CD4-positive, alpha-beta T cell treated with Interleukin-4 for 1 hour (primary cell): ENCODE measurements at places on chromosomes 3 and 15.

- DNase-seq, result no peak
Observed at GRCh38 chr15:78620021-78620526, 722 bp downstream of the CHRNA3 start.

DNA sequence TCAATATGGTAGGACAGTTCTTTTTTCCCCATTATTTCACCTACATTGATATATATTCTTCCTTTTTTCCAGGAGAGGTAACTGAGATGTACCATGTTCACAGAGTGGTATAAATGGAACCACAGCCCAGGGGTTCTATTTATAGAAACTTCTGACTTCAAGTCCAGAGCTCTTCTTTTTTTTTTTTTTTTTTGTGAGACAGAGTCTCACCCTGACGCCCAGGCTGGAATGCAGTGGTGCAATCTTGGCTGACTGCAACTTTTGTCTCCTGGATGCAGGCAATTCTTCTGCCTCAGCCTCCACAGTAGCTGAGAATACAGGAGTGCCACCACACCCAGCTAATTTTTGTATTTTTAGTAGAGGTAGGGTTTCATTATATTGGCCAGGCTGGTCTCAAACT is 267.1 kb upstream of the TPRG1 start:
- DNase-seq, result no peak

- DNase-seq, result no peak
Observed at GRCh38 chr3:168248383-168249204, 152.9 kb upstream of the GOLIM4 start.

DNA sequence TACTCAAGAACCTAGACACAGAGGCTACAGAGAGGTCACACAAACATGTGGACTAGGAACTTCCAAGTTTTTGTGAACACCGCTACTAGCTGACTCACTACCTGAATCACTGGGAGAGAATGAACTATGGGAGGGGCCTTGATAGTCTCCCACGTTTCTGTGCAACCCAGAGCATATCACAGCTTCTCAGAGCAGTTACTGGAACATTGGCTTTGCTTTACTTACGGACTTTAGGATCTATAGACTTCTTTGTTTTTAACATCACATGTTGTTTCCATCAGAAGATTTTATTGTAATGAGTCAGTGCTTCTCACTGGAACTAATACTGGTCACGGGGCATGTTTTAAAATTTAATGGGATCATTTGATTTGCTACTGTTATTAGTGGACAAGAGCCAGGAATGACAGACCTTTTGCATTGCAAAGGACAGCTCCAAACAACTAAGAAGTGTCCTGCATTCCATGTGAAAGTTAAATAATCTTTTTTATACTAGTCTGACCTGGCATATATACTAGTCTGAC is 35.6 kb downstream of the RTP4 start:
- no peak for DNase-seq

- no peak for DNase-seq
Observed at GRCh38 chr15:60005352-60006202, 1.5 kb downstream of the FOXB1 start.

- no peak for DNase-seq
Observed at GRCh38 chr3:114421204-114421603, 127.4 kb downstream of the TIGIT start.

DNA sequence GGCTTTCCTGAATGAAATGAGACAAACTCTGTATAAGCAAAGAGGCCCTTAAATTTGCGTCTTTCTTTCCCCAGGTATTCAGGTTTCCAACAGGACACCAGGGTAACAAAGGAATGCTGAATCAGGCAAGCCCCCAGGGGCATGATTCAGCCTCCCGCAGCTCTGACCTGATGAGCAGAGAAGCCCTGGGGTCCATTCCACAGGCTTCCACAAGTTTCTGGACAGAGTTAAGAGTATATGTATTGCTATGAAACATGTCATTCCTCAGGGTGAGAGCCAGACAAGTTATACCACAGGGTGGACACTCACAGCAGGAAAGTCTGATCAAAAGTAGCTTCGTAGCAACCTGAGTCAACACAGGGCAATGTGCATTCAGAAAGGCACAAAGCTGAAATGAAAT is 68.1 kb upstream of the CTNNB1 start:
- DNase-seq, result no peak

DNA sequence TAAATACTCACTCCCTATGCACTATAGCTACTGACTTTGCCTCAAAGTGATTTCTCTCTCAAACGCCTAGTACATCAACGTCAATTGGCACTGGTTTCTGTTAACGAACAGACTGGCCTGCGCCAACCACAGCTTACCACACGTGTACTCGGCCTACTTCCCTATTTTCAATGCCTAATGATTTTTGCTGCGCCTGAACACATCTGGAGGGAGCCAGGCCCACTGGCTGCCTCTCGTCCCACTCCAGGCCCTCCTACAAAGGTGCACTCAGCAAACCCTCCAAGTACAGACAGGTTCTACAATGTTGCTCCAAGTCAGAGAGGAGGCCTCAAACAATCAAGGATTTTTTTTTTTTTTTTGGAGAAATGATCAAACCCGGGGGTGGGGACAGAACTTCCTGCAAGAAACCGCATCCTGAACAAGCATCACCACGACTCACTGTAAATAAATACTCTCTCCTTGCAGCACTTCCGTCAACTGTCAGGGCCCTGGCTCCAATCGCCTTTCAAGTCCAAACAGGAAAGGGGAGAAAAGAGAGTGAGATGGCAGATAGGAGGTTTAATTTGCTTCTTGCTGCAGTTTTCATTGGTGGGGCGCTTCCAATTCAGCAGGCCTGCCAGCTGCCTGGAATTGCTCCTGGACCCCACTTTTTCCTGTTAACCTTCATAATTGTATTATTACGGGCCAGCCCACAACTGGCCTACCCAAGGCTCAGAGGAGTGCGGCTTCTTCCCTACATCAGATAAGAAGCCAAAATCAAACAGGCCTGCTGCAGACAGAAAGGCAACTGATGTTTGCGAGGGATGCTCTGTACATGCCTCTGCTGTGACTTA is 139.3 kb downstream of the FOXP1 start:
- peak; percentile 88 for DNase-seq

DNA sequence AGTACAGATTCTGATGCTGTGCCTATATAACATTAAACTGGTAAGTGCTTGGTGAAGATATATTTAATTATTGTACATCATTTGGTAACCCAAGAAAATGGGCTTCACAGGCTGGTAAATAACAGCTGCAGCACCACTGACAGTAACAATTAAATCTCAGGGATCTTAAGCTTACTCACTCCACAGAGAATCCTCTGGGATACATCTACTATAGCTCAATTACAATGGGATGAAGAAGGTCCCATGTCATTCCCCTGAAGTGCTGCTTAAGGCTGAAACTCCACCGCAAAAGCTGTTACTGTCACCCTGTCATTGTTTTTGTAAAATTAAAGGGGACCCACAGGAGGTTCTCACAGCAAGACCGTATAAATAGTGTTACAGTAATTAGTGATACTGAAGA is 153.0 kb downstream of the IMPG2 start:
- DNase-seq, result no peak

- DNase-seq, result no peak
Observed at GRCh38 chr15:66938114-66938830, 127.1 kb upstream of the SMAD3 start.

DNA sequence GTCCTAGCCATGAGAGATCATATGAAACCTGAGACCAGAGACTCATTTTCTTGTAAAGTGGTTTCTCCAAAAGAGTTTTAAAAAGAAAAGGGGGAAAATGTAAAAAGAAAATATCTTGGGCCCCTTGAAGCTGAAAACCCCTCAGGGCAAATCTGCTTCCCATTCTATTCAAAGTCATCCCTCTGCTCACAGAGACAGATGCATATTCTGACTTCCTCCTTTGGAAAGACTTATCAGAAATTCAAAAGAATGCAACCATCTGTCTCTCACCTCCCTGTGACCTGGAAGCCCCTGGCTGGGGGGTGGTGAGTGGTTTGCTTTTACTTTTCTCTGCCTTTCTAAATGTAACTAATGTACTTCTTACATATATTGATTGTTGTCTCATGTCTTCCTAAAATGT is 1154.8 kb downstream of the NSUN3 start:
- no peak for DNase-seq

- no peak for DNase-seq
Observed at GRCh38 chr3:23242106-23242505, 39.0 kb downstream of the UBE2E2 start.

DNA sequence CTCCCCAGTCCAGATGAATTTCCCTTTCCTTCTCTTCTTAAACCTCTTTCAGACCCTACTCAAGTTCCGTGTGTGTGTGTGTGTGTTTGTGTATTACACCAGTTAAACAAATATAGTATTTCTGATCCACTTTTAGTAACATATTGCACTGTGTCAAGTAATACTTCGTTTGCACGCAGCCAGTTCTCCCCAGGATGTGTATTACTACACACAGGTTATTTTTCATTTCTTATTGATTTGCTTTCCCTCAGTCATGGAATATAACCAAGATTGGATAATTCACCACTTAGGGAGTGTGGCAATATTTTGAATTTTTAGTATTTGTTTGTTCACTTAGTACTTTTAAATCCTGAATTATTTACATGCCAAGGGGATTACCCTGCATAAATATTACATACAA is 667.0 kb downstream of the NR2F2 start:
- no peak for DNase-seq

DNA sequence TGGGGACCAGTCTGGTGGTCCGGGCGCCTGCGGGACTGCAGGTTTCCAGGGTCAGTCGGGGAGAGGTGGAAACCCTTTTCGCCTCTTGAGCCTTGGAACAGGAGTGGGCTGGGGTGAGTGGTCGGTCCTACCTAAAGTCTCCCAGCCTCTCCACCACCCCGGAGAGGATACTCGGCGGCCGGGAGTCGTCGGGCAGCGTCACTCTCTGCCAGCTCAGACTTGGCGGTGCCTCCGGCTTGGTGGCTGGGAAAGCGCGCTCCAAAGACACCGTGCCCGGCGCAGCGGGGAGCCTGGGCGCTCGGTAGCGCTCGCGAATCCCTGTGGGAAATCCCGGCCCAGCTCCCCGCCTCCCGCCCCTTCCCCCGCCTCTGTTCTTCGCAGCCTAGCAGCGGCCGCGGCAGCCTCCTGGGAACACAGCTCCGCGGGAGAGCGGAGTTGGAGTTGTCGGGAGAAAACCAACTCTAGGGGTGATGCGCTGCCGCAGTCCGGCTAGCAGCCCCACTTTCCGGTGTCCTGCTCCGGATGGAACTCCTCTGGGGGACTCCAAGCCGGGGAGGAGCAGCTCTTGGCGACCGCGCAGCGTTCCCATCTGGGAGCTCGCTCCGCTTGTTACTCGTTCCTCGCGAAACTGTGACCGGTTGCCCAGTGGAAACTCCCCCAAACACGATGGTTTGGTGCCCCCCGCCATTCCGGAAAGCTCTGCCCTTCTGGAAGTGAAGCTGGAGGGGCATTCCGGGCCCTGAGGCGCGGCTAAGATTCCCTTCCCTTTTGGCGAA is 1.4 kb downstream of the EPHB1 start:
- DNase-seq, result no peak

DNA sequence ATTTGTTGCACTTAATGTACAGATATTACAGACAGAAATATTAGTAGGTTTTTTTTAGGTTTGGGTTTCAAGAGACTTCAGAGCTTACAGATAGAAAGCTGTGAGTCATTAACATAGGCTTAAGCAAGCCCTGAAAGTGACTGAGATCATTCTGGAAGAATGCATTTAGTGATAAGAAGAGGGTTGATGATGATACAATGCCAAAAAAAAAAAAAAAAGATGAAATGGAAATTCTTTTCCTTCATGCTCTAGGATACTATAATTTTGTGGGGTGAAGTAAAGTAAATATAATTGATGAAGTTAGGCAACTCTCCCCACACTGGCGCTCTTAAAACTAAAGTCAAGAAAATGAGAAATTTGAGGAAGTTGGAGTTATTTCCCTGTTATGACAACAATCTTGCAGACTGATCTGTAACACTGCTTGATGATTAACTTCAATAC is 169.4 kb upstream of the ZNF385D start:
- DNase-seq, result no peak

GRCh38 chr3:179029096-179029495 is 42.5 kb downstream of the ZMAT3 start:
- no peak for DNase-seq

- no peak for DNase-seq
Observed at GRCh38 chr3:187136337-187136736, 3.0 kb downstream of the RPL39L start.

DNA sequence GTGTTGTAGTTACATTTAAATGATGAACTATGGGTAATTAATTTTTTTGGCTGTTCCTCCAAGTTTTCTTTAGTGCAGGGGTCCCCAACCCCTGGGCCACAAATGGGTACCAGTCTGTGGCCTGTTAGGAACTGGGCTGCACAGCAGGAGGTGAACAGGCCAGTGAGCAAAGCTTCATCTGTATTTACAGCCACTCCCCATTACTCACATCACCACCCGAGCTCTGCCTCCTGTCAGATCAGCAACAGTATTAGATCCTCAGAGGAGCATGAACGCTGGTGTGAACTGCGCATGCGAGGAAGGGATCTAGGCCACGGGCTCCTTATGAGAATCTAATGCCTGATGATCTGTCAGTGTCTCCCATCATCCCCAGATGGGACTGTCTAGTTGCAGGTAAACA is 75.9 kb upstream of the RPL35A start:
- no peak for DNase-seq

GRCh38 chr3:184011230-184011876 is 6.3 kb downstream of the ABCC5 start:
- DNase-seq, result no peak

GRCh38 chr15:25268166-25268565 is 170.7 kb downstream of the UBE3A start:
- DNase-seq, result no peak

DNA sequence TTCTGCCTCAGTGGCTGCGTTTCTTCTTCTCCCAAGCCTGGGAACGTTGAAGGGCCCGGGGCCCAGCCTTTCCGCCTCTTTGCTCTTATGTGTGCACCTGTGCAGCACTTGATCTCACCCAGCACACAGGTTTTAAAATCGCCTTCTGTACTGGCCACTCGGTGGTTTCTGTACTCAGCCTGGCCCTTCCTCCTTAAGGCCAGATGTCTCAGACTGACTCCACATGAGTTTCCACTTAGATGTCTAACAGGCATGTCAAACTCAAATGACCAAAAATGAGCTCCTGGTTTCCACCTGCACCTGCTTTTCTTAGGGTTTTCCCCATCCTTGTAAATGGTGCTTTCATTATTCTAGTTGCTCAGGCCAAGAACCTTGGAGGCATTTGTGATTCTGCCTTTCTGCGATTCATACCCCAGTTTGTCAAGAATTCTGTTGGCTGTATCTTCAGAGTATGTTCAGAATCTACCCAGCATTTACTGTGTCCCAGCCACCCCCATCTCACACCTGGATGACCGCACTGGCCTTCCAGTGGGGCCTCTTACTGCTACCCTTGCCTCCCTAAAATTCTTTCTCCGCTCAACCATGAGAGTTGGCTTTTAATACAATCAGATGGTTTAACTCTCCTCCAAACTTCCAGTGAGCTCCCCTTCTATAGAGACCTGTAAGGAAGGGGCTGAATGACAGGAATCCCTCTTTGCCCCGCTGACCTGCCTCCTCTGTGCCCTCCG is 2.2 kb upstream of the TRAK1 start:
- no peak for DNase-seq

GRCh38 chr3:143343944-143344343 is 224.4 kb downstream of the CHST2 start:
- DNase-seq, result no peak

GRCh38 chr3:13296662-13297061 is 123.5 kb downstream of the NUP210 start:
- DNase-seq, result no peak
